CD14-positive monocyte (primary cell): ENCODE measurements at places on chromosomes 3 and 15. TPM values are rescaled to one million over a fixed set of nuclear protein-coding genes. Genes with fewer than 3 reads are reported as not detected.

DNA sequence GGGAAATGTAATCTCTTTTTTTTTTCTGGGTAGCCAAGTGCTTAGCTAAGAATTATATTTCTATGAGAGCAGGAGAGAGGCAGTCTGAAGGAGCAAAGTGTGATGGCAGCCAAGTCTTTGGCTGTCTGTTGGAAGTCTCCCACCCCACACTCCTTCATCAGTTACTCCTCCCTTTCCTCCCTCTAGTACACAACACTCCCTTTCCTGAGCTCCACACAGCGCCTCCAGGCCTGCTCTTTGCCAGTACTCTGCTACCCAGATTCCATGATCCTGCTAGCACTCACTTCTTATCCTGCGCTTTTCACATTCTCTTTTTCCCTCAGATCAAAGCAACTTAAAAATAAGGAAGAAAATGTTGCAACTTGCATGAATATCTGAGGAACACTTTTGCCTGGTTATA, 37.4 kb upstream of the SNRK start:
- no peak for DNase-seq

DNA sequence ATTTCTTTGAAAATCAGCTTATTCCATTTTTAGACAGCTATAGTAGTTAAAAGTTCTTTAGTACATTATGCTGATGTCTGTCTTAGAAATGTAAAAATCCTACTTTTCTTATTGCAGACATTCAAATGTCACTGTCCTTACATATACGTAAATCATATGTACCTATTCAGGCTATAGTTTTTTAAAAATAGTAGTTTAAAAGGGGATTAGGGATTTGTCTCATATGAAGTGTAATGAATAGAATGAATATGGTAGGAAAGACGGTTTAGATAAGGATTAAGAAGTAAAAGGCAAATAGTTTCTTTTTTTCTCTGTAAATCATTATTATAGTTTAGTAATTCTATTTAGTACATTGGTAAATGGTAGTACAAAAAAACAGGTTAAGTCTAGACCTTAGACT, 7.4 kb downstream of the DIPK2A start:
- DNase-seq: no peak

DNA sequence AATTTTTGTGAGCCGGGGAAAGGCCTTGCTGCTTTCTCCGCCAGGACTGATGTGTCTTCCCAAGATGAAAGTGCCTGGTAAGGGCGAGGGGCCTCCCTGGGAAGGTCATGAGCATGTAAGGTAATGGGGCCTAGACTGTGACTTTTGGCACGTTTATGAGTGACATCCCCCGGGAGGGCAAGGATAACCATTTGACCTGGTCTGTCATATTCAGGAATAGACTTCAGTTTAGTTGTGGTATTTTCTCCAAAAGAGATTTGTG, 631 bp upstream of the CNBP start:
- DNase-seq: peak; percentile 18

DNA sequence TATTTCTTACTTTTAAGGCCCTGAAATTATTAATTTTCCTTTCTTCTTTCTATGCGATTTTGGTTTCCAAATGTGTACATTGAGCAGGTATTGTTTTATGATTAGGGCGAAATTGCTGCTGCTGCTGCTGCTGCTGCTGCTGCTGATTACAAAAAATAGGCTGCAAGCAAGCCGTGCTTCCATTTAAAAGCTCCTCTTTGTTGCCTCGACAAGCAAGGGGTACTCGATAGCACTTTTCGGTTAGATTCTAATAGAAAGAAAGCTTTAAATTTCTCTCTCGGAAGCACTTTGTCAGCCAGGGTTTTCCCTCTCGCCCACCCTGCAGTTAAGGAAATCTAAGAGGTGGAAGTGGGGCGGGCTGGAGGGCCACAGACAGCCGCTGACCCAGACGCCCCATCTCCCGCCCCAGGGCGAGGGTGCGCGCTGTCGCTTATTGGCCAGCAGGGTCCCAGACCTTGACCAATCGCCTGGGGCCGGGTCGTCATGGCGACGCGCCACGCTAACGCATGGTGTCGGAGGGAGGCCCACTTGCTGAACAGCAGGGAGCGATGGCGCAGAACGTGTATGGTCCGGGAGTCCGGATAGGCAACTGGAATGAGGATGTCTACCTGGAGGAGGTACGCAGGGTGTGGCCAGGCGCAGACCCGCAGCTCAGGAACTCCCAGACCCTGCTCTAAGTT, at the start of gene CFAP161:
CFAP161 (plus strand) TSS at position 489 of the 680 bp plus-strand sequence; CDS start at position 549, 60 bp downstream.
- peak; percentile 32 for DNase-seq

DNA sequence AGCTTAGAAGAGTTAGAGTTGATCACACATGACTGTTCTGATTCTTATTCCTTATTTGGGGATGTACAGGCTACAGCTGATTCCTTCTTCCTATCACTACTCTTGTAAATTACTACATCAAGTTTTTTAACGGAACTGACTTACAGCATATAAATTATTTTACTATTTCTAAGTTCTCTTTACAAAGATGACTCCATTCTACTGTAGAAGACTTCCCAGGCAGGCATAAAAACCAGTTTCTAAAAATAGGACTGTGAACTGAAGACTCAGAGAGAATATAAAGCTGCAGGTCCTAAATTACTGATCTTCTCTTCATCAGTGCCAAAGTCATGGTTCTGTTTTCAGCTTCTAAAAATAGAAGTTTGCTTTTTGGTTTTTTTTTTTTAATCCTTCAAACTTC, 38.9 kb downstream of the ANO10 start:
- DNase-seq: no peak

DNA sequence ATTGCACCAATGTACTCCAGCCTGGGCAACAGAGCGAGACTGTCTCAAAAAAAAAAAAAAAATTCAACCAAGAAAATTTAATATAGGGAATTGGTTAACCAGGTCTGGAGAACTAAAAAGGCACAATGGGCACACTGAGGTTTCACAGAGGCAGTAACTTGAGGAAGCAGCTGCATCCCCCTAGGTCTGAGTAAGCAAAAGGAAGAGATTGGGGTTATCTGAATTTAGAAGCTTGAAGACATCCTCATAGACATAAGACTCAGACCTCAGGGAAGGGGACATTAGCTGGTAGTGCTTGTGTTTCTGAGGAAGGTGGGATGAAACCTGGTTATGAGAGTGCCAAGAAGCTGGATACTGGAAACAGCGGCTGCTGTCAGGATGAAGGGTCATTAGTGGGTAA, 50.1 kb upstream of the LEKR1 start:
- DNase-seq: no peak

DNA sequence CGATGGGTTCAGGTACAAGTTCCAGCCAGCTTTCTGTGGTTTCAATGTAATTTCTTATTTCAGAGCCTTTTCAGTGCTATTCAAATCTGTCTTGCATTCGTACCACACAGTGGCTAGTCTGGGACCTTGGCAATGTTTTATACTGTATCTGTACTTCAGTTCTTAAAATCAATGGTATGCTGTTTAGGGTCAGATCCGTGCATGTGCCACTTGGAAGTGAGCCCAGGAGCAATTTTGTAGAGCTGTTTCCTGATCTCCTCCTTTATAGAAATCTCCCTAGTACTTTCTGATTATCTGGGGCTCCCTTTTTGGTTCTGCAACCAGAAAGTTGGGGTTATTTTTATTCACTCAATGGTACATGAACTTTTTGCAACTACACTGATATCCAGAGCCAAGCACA, 59.5 kb upstream of the NDUFB4 start:
- DNase-seq: no peak

DNA sequence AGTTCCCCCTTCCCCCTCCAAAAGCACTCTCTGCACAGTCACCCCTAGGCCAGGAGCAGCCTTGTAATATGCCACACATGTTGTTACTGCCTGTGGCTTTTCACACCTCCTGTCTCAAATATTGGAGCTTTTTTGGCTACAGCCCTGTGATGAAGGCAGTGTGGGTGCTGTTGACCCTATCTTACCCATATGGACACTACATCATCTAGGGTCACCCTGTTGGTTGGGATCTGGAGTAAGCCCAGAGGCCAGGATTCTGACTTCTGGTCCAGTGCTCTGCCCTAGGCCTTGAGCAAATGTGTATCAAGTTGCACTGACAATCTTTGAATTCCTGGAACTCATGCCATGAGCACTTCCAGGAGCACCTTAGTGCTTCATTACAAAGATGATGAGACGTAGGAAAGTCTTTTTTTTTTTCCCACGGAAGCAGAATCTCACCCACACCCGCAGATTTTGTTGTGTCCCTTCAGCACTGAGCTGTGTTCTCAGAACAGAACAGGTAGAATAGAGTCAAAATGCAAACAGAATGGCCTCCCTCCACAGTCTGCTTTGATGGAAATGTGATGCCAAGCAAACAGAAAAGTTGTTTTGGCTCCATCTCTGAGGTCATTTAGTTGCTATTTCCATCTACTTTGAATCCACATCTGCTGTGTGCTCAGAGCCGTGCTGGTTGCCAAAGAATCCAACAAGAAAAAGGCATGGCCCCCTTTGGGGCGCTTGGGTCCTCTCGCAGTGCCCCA, 49.6 kb downstream of the SMAD3 start:
- DNase-seq: no peak

DNA sequence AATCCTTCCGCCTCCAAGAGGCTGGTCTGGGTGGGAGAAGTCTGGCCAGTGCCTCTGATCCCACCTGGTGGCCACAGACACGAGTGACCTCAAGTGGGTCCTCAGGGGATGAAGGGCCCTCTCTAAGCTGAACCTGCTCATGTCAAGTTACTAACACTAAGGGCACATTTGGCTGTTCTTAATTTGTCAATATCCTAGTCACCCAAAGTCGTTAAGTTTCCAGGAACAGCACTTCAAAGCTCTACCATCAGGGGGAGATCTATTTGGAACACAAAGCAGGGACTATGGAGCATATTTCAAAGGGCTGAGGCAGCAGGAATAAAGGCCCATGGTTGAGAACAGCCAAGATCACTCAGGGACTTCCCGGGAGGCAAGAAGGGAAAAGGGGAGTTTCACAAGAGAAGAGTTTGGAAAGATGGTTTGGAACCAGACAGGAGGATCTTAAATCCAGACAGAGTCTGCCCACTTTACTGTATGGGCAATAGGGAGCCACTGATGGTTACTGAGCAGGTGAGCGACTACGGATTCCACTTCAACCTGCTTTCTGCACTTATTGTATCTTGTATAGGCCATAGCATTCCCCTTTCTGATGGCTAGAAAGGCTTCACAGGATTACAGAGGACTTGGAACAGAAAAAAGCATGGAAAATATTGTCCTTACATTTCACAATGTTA, 13.7 kb downstream of the OXTR start:
- no peak for DNase-seq

DNA sequence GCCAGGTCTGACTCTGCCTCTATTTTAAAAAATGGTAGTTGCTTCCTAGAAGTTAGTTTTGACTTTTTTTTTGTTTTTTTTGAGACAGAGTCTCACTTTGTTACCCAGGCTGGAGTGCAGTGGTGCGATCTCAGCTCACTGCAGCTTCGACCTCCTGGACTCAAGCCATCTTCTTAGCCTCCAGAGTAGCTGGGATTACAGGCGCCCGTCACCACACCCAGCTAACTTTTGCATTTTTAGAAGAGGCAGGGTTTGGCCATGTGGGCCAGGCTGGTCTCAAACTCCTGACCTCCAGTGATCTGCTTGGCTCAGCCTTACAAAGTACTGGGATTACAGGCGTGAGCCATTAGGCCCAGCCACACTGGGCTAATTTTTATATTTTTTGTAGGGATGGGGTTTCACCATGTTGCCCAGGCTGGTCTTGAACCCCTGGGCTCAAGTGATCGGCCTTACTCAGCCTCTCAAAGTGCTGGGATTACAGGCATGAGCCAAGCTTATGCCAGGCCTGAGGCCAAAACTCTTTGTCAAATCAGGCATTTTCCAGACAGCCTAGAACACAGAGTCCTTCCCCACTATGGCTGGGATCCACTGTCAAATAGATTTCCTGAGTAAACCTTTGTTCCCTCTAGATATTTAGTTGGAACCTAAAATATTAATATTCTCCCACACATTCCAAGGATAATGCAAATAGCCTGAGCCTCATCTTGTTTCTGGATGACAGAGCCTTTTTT, 13.7 kb downstream of the C3orf62 start:
- DNase-seq: no peak

BCL6 gene
- polyA plus RNA-seq: 252 and 349 TPM in 2 replicates

GRCh38 chr15:28962851-28963710, 77.3 kb downstream of the APBA2 start:
- DNase-seq: no peak

DNA sequence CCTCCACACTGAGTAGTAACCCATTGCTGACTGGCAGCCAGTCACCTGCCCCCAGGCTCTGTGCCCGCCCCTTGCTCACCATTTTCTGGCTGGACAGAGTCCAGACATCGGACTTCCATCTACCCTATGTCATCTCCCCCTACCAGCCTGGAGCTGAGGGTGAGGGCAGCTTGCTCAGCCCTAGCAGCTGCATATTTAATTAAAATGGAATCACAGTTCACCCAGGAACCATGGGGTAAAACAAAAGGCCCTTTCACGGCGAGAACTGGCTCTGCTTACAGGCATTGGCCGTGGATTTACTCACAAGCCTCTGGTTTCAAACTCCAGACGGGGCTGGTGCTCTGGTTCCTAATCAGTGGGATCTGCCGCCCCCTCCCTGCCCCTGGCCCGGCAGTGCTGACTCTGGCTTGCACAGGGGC, 94.9 kb upstream of the ATP2B2 start:
- DNase-seq: no peak

TRIM42 gene
- not detected for polyA plus RNA-seq

GRCh38 chr3:147713234-147714133, 304.3 kb downstream of the ZIC1 start:
- DNase-seq: no peak

GRCh38 chr15:78018946-78019644, 58.4 kb downstream of the TBC1D2B start:
- peak; percentile 38 for DNase-seq
